ENCODE measurements at places on chromosomes 5 and 9.

GRCh38 chr5:127411381-127411780 lies 106.1 kb upstream of the PRRC1 start:
- DNase-seq = no peak

DNA sequence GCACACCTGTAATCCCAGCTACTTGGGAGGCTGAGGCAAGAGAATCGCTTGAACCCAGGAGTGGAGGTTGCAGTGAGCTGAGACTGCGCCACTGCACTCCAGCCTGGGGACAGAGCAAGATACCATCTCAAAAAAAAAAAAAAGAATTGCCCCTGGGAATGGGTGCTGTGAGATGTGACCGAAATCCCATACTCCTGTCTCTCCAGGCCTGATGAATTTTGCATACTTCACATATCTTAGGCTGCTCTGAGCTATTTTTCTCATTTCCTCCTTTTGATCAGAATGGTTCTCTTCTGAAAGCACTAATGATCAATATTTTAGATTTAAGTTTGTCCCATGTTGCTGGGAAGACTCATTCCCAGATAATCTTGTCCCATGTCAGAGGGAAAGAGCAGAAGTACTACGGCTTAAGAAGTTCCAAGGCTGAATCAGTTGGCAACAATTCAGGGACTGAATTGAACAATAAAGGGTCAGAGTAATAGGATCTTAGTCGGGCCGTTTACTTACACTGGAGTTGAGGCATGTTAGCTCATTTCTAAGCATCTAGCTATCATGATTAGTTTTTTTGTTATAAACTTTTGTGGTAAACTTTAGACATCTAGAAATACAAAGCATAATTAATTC lies 44.2 kb upstream of the TENT2 start:
- no peak for DNase-seq

- DNase-seq = no peak
Measured at GRCh38 chr5:17832949-17833745, 198.9 kb downstream of the TAF11L14 start.

DNA sequence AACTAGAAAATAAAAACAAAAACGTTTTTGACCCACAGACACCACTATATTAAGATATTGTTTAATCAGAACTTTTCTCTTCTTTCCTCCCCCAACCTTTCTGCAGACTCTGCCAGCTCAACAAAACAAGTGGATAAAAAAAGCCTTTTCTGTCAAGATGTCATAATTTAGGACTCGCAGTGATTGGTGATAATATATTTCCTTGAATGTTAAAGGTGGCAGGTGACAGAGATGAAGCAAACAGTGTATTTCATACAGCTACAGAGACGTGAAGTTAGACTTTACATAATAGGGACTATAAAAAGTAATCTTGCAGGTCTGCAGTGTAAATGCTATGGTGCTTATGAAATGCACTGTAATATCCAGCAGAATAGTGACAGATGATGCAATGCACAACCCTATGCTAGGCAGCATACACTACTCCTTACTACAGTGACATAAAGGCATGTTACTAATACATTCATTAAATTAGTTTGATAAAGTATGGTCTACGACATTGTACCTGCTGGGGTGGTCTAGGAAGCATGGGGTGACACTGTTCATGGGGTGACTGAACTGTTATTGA lies 326.7 kb upstream of the GRAMD2B start:
- no peak for DNase-seq

- no peak for DNase-seq
Measured at GRCh38 chr5:77083088-77083487, 4.0 kb downstream of the ZBED3 start.

DNA sequence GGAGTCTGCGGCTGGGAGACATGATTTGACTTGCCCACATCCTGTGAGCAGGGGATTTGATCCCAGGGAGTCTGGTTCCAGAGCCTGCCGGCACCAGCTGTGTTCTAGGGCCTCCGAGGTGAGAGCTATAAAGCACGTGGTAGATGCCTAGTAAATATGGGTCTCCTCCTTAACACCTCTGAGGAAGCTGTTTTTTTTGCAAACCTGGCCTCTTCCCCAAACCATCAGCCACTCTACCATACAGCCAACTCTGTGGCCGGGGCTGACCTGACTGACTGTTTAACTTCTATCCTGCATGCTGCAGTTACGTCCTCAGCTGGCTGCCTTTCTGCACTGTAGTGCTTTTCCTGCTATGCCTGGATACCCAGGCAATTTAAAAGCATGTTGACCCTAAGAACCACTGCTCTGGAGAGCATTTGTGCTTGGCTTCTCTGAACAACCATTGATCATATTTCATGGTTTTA lies 220.5 kb downstream of the SLIT3 start:
- DNase-seq = no peak

DNA sequence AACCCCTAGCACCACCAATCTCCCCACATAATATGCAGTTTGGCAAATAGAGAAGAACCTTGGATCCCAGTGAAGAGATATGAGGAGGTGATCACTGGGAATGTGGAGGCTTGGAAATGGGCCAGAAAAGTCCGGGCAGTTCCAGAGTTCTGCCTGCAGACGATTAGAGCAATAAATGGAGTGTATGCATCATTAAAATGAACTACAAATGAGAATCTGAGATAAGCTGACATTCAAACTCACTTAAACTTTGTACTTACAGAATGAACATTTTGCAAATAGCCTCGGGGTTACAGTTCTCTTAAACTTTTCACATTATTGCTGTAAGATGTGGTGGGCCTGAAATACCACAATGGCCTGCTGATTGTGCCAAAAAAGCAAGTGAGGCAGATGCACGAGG lies 23.0 kb upstream of the LHFPL2 start:
- DNase-seq = no peak

- peak; percentile 66 for DNase-seq
Measured at GRCh38 chr5:138981586-138981985, 106.5 kb upstream of the LRRTM2 start.

- DNase-seq = no peak
Measured at GRCh38 chr9:98334796-98335195, 79.3 kb upstream of the TBC1D2 start.

GRCh38 chr9:75226403-75227139 lies 138.3 kb downstream of the OSTF1 start:
- no peak for DNase-seq

DNA sequence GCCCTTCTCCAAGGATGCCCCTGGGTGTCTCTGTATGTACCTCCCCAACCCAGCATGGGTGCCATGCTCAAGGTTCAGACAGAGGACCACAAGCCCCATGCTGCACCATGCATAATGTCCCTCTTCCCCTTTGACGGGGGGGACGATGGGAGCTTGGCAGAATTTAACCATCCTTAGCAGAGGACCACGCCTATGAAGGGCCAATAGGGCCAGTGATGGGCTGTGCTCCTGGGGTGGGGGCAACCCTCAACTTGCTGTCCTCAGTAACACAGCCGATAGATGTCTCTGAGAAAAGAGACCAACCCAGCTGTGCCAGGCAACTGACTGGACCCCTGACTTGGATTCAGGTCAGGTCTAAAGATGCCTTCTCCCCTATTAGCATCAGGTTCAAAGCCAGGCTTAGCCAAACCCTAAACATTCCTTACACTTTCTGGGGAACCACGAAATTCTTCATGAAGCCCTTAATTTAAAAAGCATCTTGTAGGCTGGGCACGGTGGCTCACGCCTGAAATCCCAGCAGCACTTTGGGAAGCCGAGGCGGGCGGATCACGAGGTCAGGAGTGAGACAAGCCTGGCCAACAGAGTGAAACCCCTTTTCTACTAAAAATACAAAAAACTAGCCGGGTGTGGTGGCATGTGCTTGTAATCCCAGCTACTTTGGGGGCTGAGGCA lies 20.7 kb upstream of the JADE2 start:
- no peak for DNase-seq

GRCh38 chr9:84305497-84306131 lies 34.9 kb downstream of the SLC28A3 start:
- no peak for DNase-seq

Measured in dorsolateral prefrontal cortex (tissue), 122 donors.